ENCODE measurements at places on chromosomes 12 and 14. TPM values are rescaled to one million over a fixed set of nuclear protein-coding genes. Genes with fewer than 3 reads are reported as not detected.

The OAS2 gene
- 16.7 TPM for total RNA-seq

The RBMS2 gene
- 123 TPM for total RNA-seq

The ULK1 gene
- 39.7 TPM for total RNA-seq

The OR4K5 gene
- total RNA-seq, result not detected

The TAS2R43 gene
- 8.4 TPM for total RNA-seq

The PTPRB gene
- 13.0 TPM for total RNA-seq

The BLTP3B gene
- total RNA-seq, result 62.6 TPM

The KSR2 gene
- 1.3 TPM for total RNA-seq

The ATP2B1 gene
- total RNA-seq, result 31.0 TPM

The VSX2 gene
- total RNA-seq, result not detected

The ARPC3 gene
- total RNA-seq, result 148 TPM

- H3K36me3 ChIP-seq, result no peaks in the 10 kb centered on the region
- no peak overlapping the region for H3K27ac ChIP-seq
- no peak overlapping the region for H3K4me3 ChIP-seq
- peak; percentile 5 for DNase-seq
- no peaks in the 10 kb centered on the region for H3K4me1 ChIP-seq
- H3K27me3 ChIP-seq, result no peaks in the 10 kb centered on the region
Observed at GRCh38 chr12:102300824-102301461, 103.3 kb upstream of the PMCH start.

- H3K4me3 ChIP-seq, result no peak overlapping the region
- no peaks in the 10 kb centered on the region for H3K27me3 ChIP-seq
- no peak for DNase-seq
- no peaks in the 10 kb centered on the region for H3K36me3 ChIP-seq
- no peaks in the 10 kb centered on the region for H3K4me1 ChIP-seq
Observed at GRCh38 chr14:104268725-104269436, 130.5 kb downstream of the KIF26A start.

- no peaks in the 10 kb centered on the region for H3K36me3 ChIP-seq
- no peaks in the 10 kb centered on the region for H3K4me1 ChIP-seq
- no peak overlapping the region for H3K4me3 ChIP-seq
- no peak overlapping the region for H3K27ac ChIP-seq
- no peaks in the 10 kb centered on the region for H3K27me3 ChIP-seq
Observed at GRCh38 chr14:96949594-96949993, 152.4 kb downstream of the VRK1 start.

- peak within 1 kb of the TSS; percentile 99 for H3K27ac ChIP-seq
- peaks cover 44% of the 10 kb centered on the region for H3K4me1 ChIP-seq
- peak; percentile 94 for DNase-seq
- peaks cover 21% of the 10 kb centered on the region for H3K36me3 ChIP-seq
- H3K4me3 ChIP-seq, result peak within 1 kb of the TSS; percentile 91
- H3K27me3 ChIP-seq, result no peaks in the 10 kb centered on the region
Observed at GRCh38 chr14:49634547-49635334, at the start of gene DNAAF2. Gene DNAAF2, minus strand, starts transcription at chr14:49635244. Its CDS starts 95 bp downstream, at chr14:49635149.

DNA sequence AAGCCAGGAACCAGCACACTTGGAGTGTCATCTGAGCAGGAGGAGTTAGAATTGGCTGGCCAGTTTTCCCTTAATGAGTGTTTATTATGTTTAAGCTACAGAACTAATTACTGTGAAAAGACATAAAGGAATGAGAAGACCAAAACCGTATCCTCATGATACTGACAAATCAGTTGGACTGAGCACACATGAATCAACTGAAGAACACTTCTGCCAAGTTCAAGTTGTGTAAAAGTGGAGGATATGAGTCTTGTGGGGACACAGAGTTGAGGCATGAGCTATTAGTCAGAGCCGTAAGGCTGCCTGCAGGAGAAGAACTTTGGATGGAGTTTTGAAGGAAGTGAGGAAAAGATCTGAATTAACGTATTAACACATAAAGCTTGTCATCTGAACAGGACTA is 43.1 kb downstream of the HMGA2 start:
- no peaks in the 10 kb centered on the region for H3K4me1 ChIP-seq
- H3K4me3 ChIP-seq, result no peak overlapping the region
- no peak overlapping the region for H3K27ac ChIP-seq
- no peaks in the 10 kb centered on the region for H3K27me3 ChIP-seq
- H3K36me3 ChIP-seq, result no peaks in the 10 kb centered on the region

DNA sequence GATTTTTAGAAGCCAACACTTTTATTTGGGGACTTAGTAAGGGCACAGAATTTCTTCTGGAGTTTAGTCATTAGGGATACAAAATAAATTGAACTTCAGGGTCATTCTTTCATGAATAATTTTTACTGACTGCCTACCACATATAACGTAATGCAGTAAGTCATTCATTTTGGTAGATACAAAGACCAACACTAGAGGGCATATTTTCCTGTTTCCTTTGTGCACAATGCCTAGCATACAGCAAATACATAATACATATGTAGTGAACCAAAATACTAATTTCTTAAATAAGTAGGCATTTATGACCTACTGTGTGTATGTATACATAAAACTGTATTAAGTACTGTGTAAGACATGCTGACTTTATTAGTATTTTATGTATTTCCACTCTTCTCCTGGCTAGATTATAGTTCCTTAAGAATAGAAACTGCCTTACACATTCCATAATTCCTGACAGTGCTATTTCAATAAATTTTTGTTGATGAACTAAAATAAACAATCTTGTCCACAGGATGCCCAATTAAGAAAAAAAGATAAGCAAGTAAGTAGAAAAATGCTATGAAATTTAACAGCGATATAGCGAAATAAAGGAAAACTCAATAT is 47.9 kb downstream of the PPP1R12A start:
- H3K27ac ChIP-seq, result no peak overlapping the region
- DNase-seq, result no peak
- H3K4me1 ChIP-seq, result peaks cover 7% of the 10 kb centered on the region
- H3K36me3 ChIP-seq, result no peaks in the 10 kb centered on the region
- H3K27me3 ChIP-seq, result no peaks in the 10 kb centered on the region

GRCh38 chr12:23950775-23951451 is 1.4 kb upstream of the SOX5 start:
- H3K36me3 ChIP-seq, result no peaks in the 10 kb centered on the region
- peak overlapping the region; percentile 34 for H3K4me3 ChIP-seq
- H3K4me1 ChIP-seq, result peaks cover 3% of the 10 kb centered on the region
- peak; percentile 53 for DNase-seq
- H3K27ac ChIP-seq, result no peak overlapping the region

- H3K27me3 ChIP-seq, result no peaks in the 10 kb centered on the region
- H3K36me3 ChIP-seq, result no peaks in the 10 kb centered on the region
- peak; percentile 81 for DNase-seq
- H3K4me1 ChIP-seq, result peaks cover 63% of the 10 kb centered on the region
- H3K27ac ChIP-seq, result no peak overlapping the region
Observed at GRCh38 chr14:104107611-104108569, 22.4 kb downstream of the ASPG start.

DNA sequence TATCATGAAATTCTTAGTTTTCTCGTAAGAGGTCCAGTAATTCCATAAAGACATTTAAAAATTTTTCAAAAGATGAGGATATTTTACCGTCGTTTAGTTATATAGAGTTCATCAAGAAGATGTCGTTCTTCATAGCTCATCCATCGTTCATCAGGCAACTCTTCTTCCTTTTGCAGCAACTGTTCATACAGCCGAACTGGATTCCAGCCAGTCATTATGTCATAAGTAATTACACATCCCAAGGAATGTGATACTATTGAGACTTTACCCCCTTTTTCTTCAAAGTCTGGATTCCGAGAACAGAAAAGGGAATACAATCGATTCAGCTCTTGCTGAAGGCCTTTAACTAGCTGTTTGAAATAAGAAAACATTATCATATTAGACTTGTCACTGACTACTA is 90.3 kb downstream of the DDHD1 start:
- no peak overlapping the region for H3K27ac ChIP-seq
- no peak overlapping the region for H3K4me3 ChIP-seq
- no peaks in the 10 kb centered on the region for H3K27me3 ChIP-seq
- DNase-seq, result peak; percentile 53
- H3K4me1 ChIP-seq, result no peaks in the 10 kb centered on the region

GRCh38 chr12:53014709-53015108 is 8.5 kb downstream of the EIF4B start:
- H3K36me3 ChIP-seq, result peaks cover 51% of the 10 kb centered on the region
- H3K27me3 ChIP-seq, result no peaks in the 10 kb centered on the region
- peaks cover 66% of the 10 kb centered on the region for H3K4me1 ChIP-seq
- H3K27ac ChIP-seq, result no peak overlapping the region
- no peak for DNase-seq
- no peak overlapping the region for H3K4me3 ChIP-seq

DNA sequence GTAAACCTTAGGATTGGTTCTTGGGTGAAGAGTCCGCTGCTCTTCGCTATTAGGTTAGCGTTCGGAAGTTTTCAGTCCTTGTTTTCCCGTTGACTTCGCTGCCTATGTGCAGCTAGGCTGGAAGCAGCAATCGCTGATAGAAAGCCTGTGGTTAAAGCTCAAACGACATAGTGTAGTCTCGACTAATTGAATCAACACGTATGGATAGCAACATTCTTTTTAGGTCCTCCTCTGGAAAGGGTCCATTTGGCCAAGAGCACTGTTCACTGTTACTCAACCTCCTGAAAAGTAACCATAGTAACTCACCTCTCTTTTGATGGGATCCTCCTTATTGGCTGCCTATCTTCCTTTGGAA is 355.5 kb downstream of the SNAPC1 start:
- DNase-seq, result no peak
- peak overlapping the region; percentile 38 for H3K4me3 ChIP-seq
- H3K36me3 ChIP-seq, result no peaks in the 10 kb centered on the region
- no peak overlapping the region for H3K27ac ChIP-seq
- peaks cover 13% of the 10 kb centered on the region for H3K4me1 ChIP-seq
- peaks cover 26% of the 10 kb centered on the region for H3K27me3 ChIP-seq

DNA sequence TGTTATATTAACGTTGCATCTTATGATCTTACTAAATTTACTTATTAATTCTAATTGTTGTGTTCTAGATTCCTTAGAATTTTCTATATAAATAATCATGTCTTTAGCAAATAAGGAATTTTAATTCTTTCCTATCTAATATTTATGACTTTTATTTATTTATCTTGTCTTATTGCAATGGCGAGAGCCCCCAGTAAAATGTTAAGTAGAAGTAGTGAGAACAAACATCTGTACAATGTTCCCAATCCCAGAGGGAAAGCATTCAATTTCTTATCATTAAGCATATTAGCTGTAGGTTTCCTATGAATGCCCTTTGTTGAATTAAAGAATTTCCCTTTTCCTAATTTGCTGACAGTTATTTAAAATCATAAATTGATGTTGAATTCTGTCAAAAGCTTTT is 203.7 kb upstream of the OTX2 start:
- no peak for DNase-seq
- H3K4me3 ChIP-seq, result no peak overlapping the region
- no peak overlapping the region for H3K27ac ChIP-seq
- no peaks in the 10 kb centered on the region for H3K27me3 ChIP-seq
- no peaks in the 10 kb centered on the region for H3K36me3 ChIP-seq

GRCh38 chr12:106757623-106758348 is 16.7 kb upstream of the RIC8B start:
- H3K27ac ChIP-seq, result no peak overlapping the region
- no peaks in the 10 kb centered on the region for H3K36me3 ChIP-seq
- no peaks in the 10 kb centered on the region for H3K27me3 ChIP-seq
- no peak for DNase-seq

- peaks cover 29% of the 10 kb centered on the region for H3K4me1 ChIP-seq
- H3K27ac ChIP-seq, result peak overlapping the region; percentile 81
- peaks cover 19% of the 10 kb centered on the region for H3K27me3 ChIP-seq
Observed at GRCh38 chr12:3751151-3752095, 1.5 kb downstream of the CRACR2A start.

GRCh38 chr14:105064721-105065143 is 498 bp downstream of the GPR132 start:
- no peaks in the 10 kb centered on the region for H3K27me3 ChIP-seq
- peak overlapping the region; percentile 82 for H3K27ac ChIP-seq
- peaks cover 33% of the 10 kb centered on the region for H3K4me1 ChIP-seq
- peak; percentile 74 for DNase-seq
- H3K36me3 ChIP-seq, result no peaks in the 10 kb centered on the region

- peaks cover 52% of the 10 kb centered on the region for H3K4me1 ChIP-seq
- no peaks in the 10 kb centered on the region for H3K27me3 ChIP-seq
- peak within 1 kb of the TSS; percentile 63 for H3K4me3 ChIP-seq
- peak; percentile 97 for DNase-seq
Observed at GRCh38 chr14:74712499-74713394, at the start of the genes AREL1 and FCF1. Gene AREL1, minus strand, starts transcription at chr14:74713080. Its CDS starts 27,465 bp downstream, at chr14:74685615. Gene FCF1, plus strand, starts transcription at chr14:74713144. Its CDS starts 54 bp downstream, at chr14:74713198.

- no peak for DNase-seq
- no peaks in the 10 kb centered on the region for H3K27me3 ChIP-seq
- H3K36me3 ChIP-seq, result no peaks in the 10 kb centered on the region
- no peak overlapping the region for H3K27ac ChIP-seq
- H3K4me1 ChIP-seq, result no peaks in the 10 kb centered on the region
Observed at GRCh38 chr12:128613837-128614590, 209.7 kb downstream of the SLC15A4 start.

GRCh38 chr14:96221841-96222240 is 17.2 kb downstream of the BDKRB2 start:
- no peaks in the 10 kb centered on the region for H3K36me3 ChIP-seq
- DNase-seq, result no peak
- H3K27me3 ChIP-seq, result no peaks in the 10 kb centered on the region
- H3K27ac ChIP-seq, result no peak overlapping the region

GRCh38 chr12:91001306-91001705 is 3.5 kb downstream of the EPYC start:
- no peaks in the 10 kb centered on the region for H3K36me3 ChIP-seq
- H3K27me3 ChIP-seq, result no peaks in the 10 kb centered on the region

DNA sequence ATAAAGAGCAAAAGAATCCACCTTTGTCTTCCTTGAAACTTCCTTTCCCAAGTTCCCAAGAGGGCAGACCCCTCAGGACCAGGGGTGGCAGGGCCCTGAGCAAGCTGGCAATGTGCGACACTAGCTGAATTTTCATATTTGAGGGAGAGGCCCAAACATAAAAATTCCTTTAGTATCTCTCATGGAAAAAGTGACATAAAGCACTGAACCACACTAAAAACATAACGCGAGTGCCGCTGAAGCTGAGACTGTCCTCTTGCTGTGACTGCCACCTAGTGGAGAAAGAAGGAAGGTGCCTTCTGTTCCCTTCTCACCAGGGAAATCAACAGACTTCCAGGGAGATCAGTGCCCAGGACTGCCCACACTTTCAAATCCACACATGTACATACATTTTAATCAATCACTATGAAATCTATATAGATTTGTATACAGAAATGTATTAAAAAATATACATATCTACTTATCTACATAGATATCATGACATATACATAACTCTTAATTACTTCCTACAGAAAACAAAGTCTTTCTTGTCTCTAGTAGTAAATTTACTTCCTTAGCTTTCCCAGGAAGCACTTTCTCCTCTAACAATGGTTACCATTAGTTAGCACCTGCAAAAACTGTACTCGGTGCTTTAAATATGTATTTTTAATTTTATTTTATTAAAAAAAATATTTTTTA is 53.8 kb downstream of the SSH1 start:
- no peak overlapping the region for H3K4me3 ChIP-seq
- no peak overlapping the region for H3K27ac ChIP-seq
- H3K36me3 ChIP-seq, result peaks cover 83% of the 10 kb centered on the region
- no peaks in the 10 kb centered on the region for H3K27me3 ChIP-seq
- peak; percentile 95 for DNase-seq
- peaks cover 24% of the 10 kb centered on the region for H3K4me1 ChIP-seq

- H3K27me3 ChIP-seq, result no peaks in the 10 kb centered on the region
- no peak for DNase-seq
- H3K4me1 ChIP-seq, result no peaks in the 10 kb centered on the region
- no peak overlapping the region for H3K27ac ChIP-seq
- H3K36me3 ChIP-seq, result no peaks in the 10 kb centered on the region
- no peak overlapping the region for H3K4me3 ChIP-seq
Observed at GRCh38 chr14:22226381-22226780, 362.6 kb downstream of the DAD1 start.

GRCh38 chr14:74531467-74531866 is 37.9 kb downstream of the ISCA2 start:
- peak; percentile 72 for DNase-seq
- no peaks in the 10 kb centered on the region for H3K4me1 ChIP-seq
- H3K27me3 ChIP-seq, result peaks cover 6% of the 10 kb centered on the region
- no peak overlapping the region for H3K27ac ChIP-seq
- no peaks in the 10 kb centered on the region for H3K36me3 ChIP-seq

Data from stomach (tissue), 19 donors.